Neural crest cell (in vitro differentiated cells): ENCODE measurements at places on chromosomes 13 and 19.

DNA sequence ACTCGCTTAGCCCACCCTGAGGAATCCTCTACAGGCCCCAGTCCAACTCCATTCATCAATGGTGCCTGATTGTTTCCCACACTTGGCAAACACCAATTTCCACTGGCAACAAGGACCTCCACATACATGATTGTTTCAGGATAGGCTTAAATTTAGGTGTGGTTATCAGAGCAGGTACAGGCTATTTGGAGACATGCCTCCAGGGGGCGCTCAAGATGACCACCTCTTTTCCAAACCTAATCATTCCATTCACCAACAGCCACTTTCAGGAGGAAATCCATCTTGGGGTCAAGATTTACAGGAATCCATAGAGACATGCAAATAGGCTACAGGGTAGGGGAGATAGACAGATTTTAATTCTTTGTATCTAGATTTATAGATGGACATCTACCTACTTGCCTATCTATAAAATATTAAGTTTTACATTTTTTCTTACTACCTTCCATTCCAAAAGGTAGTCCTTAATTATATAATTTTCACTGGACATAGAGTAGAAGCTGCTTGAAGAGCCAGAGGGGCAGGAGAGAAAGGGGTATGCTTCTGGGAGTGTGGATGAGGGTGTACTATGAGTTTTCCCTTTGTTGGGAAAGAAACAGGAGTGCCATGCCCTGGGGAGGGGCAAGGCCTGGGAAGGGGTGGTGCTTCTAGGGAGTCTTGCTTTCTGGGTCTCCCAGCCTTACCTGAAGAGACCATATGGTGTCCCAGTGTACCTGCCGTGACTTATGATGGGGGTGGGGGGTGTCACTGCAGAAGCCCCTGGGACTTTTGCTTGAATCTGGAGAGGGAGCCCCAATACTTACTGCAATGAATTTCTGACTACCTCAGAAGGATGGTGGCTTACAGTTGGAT, 14.1 kb upstream of the PCDH8 start:
- peak; percentile 52 for DNase-seq

- DNase-seq: no peak
Measured at GRCh38 chr19:15422296-15423075, 3.7 kb upstream of the AKAP8L start.

- DNase-seq: no peak
Measured at GRCh38 chr13:72651144-72651543, 76.3 kb downstream of the MZT1 start.

DNA sequence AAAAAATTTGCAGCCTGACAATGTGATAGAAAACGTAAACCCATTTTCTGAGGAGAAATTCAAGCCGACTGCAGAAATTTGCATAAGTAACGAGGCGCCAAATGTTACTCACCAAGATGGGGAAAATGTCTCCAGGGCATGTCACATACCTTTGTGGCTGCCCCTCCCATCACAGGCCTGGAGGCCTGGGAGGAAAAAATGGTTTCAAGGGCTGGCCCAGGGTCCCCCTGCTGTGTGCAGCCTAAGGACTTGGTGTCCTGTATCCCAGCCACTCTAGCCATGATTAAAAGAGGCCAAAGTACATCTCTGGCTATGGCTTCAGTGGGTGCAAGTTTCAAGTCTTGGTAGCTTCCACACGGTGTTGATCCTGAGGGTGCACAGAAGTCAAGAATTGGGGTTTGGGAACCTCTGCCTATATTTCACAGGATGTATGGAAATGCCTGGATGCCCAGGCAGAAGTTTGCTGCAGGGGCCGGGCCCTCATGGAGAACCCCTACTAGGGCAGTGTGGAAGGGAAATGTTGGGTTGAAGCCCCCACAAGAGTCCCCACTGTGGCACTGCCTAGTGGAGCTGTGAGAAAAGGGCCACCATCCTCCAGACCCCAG, 1842.3 kb downstream of the PCDH9 start:
- DNase-seq: no peak

- DNase-seq: no peak
Measured at GRCh38 chr13:27006519-27007161, 165.0 kb downstream of the USP12 start.

- DNase-seq: no peak
Measured at GRCh38 chr19:34540811-34541557, 59.4 kb downstream of the WTIP start.

GRCh38 chr13:34167347-34167746, 349.4 kb downstream of the RFC3 start:
- no peak for DNase-seq

DNA sequence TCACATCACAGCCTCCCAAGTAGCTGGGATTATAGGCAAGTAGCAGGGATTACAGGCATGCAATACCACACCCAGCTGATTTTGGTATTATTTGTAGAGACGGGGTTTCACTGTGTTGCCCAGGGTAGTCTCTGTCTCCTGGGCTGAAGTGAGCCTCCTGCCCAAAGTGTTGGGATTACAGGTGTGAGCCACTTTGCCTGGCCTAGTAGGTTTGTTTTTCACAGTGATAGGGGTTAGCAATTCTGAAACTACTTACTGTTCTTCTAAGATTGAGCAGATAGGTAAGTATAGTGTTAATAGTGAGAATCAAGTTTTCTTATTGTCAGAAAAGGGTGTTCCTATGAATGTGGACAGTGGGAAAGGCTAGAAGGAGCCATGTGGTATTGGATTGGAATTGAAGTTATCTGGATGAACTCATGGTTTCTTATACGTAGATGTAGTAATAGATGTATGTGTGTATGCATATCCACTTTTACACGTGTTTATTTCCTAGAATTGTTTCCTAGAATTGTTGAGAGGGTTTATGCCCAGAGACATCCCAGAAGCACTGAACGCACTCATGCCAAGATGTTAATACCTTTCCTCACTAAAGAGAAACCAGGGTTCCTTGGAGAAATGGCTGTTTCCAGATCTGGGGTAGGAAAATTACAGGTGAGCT, 49.1 kb downstream of the SAE1 start:
- no peak for DNase-seq

DNA sequence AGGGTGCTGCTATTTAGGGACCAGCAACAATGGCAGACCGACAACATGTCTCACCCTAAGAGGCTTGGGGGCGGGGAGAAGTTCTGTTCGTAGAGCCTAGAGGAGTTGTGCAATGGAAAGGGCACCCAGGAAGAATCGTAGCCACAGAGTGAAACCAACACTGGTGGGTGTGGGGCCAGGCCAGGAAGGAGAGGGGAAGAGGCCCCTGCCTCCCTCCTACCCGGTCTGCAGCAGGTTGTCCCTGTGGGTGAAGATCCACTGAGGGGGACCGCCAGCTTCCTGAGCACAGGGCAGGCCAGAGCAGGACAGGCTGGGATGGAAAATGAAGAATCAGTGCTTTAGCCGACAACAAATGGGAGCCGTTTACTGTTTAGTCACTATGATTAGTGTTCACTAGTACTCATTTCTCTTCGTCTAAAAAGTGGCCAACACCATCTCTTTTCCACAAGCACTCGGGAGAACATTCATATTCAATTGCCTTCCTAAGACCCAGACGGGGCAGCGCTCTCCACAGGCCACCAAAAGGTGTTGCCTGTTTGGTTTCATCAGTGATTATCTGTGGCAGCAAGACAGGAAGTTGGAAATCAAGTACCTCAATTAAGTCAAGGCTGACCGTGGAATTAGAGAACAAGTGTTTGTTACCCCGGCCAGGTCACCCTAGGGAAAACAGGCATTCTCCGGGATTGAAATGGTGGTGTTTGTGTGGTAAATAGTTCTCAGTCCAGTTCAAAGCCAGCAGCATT, 1.1 kb upstream of the ATP11A start:
- no peak for DNase-seq

DNA sequence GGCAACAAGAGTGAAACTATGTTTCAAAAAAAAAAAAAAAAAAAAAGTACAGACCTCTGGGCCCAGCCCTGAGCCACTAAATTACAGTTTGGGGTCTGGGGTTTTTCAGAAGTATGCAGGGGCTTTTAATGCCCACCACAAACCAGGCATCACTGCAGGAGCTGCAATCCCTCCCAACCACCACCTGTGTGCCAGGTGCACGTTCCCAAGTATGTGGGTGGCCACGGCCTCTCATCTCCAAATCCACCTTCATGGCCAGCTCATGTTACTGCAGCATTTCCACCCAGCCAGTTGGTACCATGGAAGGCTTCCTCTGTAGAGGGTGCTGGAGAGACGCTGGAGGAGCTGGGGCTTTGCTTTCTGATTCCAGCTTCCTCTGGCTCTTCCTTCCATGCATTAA, 26.5 kb downstream of the CEP89 start:
- no peak for DNase-seq

DNA sequence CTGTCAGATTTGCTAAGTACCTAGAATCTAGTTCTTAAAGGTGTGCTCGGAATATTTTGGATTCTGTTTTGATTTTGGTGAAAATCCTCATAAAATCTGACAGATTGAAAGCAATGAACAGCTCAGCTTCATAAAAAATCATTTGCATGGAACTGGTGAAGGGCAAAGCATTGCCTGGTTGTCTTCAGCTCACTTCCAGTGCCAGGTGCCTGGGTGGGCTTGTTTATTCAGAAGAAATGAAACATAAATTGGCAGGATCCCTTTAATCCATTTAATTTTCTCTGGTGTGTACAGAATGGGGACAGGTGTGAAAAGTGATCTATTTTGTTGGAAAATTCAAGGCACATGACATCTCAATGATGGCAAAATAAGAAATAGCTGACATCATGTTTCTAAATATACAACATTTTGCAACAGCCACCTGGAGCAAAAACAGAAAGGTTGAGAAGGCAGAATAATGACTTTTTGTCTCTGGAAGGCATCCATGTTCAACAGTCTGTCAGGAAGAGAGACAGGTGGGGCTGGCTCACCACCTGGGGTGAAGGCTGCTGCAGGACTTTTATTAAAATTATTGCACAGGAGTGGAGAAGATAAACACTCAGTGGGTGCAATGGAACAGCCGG, 52.2 kb downstream of the RFC3 start:
- no peak for DNase-seq

DNA sequence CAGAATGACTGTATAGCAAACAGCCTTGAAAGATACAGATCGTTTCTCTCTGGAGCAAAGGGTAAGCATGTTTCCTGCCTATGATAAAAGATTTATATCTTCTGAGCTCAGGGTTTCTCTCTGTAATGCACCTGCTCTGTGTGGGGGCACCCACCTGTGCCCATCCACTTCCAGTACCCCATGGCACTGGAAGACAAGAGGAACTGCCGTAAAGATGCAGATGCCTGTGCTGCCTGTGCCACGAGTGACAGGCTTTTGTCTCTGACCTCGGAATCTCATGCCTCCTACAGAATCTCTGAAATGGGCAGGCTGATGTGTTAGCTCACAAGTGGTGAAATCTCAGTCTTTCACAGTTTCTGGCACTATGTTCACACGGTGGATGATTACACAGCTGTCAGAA, 50.3 kb upstream of the ATP11A start:
- DNase-seq: no peak

DNA sequence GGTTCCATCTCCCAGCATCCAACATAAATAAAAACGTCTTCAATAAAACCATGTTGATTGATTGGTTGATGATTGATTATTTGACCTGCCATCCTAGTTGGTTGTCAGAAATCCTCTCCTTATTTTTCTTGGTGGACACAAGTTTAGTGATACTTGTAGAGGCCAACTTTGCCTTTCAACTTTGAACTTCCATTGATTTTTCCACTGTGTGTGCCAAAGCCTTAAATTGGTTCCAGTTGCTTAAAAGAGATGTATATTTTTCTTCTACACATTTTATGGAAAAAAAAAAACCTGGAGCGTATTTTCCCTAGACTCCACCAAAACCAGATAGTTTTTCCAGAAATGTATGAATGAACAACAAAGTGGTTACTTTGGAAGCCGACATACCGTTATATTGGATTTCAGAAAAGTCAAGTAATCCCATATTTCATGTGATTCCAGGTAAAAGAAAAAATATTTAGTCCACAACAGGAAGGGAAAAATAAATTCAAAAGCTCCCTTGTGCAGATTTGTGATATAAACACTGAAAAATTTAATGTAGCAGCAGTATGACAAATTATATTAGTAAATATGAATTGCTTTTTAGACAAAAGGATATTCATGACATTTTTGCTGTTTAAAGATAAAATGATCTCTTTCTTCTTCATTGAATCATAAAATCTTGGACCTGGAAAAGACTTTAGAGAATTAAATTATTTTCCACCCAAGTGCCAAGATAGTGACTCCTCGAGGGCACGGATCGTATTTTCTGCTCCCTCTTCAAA, 85.2 kb downstream of the MBNL2 start:
- no peak for DNase-seq

GRCh38 chr13:64277097-64277496, 2861.4 kb upstream of the PCDH20 start:
- no peak for DNase-seq

DNA sequence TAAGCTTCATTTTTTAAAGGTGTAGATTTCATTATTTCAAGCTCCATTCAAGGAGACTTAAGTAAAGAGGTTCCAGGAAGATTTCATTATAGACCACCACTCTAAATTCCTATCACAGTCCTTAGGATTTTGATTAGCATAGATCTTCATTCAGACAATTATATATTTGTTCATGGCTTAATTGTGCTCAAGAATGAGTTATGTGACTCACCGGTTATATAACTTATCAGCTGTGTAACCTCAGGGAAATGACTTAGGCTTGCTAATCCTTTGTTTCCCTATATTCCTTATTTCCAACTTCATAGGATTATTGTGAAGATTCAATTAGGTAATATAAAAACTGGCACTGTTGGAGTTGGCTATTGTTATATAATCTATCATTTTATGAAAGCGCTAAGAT, 632.8 kb upstream of the SPRY2 start:
- no peak for DNase-seq

GRCh38 chr19:6041071-6041470, 63.1 kb upstream of the RANBP3 start:
- DNase-seq: no peak

DNA sequence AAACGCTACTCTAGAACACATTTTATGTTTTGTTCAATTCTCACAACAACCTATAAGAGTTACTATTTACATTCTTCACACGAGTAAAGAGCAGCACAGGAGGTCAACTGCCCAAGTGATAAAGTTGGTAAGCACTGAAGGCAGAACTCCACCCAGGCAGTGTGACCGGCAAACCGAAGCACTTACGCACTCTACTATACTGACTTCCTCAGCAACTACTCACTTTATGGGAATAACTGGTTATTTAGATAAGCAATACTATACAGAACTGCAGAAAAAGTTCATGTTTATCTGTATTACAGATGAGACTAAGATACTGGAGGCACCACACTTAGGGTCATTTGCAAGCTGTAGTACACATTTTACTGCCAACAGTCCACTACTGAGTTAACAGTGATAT, 28.8 kb downstream of the FOXO1 start:
- DNase-seq: no peak

DNA sequence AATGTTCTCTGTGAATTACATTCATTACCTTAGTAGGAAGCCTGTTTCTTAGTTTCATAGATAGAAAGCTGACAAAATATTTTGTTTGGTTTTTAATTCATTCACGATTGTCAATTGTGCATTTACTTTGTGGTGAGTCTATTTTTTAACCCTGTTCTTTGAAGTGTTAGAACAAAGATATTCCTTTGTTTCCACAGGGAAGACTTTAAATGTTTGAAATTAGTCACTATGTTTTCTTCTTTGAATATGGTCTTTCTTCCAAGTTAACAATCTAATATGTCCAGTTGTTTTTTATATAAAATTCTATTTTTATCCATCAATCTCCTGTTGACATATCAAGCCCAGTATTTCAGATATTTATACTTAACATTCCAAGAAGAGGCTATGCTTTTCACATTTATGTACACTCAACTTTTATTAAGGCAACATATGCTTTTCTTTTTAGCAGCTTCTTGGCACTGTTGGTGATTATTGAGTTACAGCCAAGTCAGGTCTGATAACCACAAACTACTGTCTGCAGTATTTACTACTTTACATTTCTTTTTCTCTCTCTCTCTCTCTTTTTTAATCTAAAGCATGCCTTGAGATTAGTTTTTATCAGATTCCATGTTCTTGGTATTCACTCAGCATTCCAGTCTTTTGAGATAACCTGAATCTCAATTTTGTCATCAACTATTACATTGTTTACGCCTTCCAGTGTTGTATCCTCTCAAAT, 812.8 kb upstream of the SLC10A2 start:
- DNase-seq: no peak
